ENCODE measurements at places on chromosomes 2 and 18. TPM values are rescaled to one million over a fixed set of nuclear protein-coding genes. Genes with fewer than 3 reads are reported as not detected.

Gene SLC4A5
- total RNA-seq: 1.2 TPM

Gene FASTKD1
- total RNA-seq: 15.5 TPM

Gene C2orf72
- total RNA-seq: 0.63 TPM

Gene TCF23
- not detected for total RNA-seq

Gene C2orf78
- total RNA-seq: not detected

Gene LYG2
- total RNA-seq: not detected

Gene ALLC
- total RNA-seq: not detected

Gene PLCD4
- total RNA-seq: 0.27 TPM

Gene NYAP2
- not detected for total RNA-seq

Gene SP5
- total RNA-seq: not detected

Gene IL1RL2
- total RNA-seq: 0.62 TPM

Gene PFN4
- 1.9 TPM for total RNA-seq

Gene HJURP
- 6.5 TPM for total RNA-seq

Gene OR6B2
- not detected for total RNA-seq

Gene IL37
- total RNA-seq: not detected

Gene COLEC11
- total RNA-seq: not detected

Gene PARD6G
- 9.4 TPM for total RNA-seq

Gene CLASP1
- total RNA-seq: 67.1 TPM

Gene RHBDD1
- total RNA-seq: 23.7 TPM

Measured in kidney epithelial cell (primary cell).